ENCODE measurements at places on chromosomes 2 and 18.

DNA sequence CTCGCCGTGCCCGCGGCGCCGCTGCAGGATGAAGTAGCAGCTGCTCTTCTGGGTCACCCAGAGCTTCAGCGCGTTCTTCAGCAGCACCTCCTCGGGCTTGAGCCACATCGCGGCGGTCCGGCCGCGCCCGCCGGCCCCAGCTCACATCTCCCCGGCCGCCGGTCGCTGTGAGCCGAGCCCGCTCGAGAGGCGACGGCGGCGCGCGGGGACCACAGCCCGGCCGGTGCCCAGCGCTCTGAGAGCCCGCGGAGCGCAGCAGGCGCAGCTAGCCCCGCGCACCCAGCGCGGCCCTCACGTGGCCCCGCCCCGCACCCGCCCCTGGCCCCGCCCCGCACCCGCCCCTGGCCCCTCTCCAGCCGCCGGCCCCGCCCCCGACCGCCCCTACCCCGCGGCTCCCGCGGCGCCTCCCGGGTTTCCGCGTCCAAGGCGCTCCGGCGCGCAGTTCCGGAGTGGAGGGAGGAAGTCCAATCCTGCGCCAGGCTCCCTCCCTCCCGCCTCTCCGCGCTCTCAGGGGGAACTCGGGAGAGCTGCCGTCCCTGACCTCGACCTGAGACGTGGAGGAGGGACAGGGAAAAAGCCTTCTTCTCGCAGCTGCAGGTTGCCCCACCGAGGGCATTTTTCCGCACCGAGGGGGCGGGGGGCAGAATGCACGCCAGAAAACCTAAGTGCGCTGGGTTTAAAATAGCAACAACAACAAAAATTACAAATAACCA is at the start of gene TBC1D8:
TSS of gene TBC1D8 (minus strand) at position 237 of the 713 bp plus-strand sequence. CDS start at position 108, 129 bp downstream.
- DNase-seq: peak; percentile 46

GRCh38 chr2:85750587-85751575 is 2.9 kb upstream of the ATOH8 start:
- DNase-seq: peak; percentile 43

- no peak for DNase-seq
These were observed 28.0 kb upstream of the FOSL2 start for GRCh38 chr2:28364610-28365009.

DNA sequence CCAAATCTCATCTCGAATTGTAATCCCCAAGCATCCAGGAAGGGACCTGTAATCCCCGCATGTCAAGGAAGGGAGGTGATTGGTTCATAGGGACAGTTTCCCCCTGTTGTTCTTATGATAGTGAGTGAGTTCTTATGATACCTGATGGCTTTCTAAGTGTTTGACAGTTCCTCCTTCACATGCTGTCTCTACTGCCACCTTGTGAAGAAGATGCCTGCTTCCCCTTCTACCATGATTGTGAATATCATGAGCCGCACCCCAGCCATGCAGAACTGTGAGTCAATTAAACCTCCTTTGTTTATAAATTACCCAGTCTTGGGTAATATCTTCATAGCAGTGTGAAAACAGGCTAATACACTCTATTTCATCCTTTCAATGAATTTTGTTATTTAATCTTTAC is 446.7 kb downstream of the RNF144A start:
- DNase-seq: no peak

GRCh38 chr2:157782057-157782845 is 93.9 kb downstream of the ACVR1 start:
- peak; percentile 7 for DNase-seq

- no peak for DNase-seq
These were observed 34.7 kb downstream of the RFX8 start for GRCh38 chr2:101440127-101440738.

GRCh38 chr18:35463827-35464226 is 33.9 kb downstream of the INO80C start:
- DNase-seq: no peak

DNA sequence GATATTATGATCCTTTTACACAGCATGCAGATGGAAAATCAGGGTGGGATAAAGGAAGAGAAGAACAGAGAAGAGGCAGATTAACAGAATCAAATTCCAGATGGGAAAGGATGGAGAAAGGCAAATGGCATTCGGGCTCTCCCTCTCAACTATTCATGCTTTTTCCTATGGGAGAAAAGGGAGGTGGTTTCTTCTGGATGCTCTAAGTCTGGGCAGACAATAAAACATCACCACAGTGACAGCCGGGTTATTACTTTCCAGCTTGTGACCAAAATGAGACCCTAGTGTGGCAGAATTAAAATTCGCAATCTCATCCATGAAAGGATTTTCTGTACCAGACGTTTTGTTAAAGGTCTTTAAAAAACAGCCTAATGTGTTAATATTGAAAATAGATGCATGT is 440.7 kb downstream of the RND3 start:
- DNase-seq: no peak

DNA sequence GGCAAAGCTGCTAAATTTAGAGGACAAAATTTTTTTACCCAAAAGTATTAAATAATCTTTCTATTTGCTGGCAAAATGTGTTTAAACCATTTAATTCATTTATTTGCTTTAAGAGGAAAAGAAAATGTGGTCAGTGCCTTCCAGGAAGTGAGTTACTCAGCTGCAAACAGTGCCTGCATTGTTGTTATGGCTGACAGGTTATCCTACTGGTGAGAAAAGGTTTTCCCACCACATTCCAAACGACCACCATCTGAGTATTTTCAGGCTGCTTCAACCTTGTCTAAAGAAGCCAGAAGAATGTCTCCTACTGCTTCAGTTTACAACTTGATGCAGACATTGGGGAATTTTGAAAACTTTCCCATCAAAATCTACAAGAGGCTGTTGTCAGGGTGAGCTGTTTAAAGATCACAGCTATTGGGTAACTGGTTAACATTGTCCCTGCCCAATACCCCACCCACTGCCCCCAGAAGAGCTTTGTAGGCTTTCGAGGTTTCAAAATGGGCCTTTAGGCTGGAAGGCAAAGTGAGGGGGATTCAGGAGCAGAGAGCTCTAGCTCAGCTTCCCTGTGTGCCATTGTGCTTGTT is 461.3 kb upstream of the FANCL start:
- DNase-seq: no peak

GRCh38 chr2:143702931-143703330 is 573.7 kb downstream of the ARHGAP15 start:
- no peak for DNase-seq

- no peak for DNase-seq
These were observed 59.4 kb upstream of the RMDN2 start for GRCh38 chr2:37865640-37866039.

- DNase-seq: no peak
These were observed 30.5 kb upstream of the ARMC9 start for GRCh38 chr2:231167745-231168459.

GRCh38 chr2:240794178-240794721 is 25.8 kb downstream of the KIF1A start:
- no peak for DNase-seq

GRCh38 chr2:20443276-20443920 is 3.5 kb upstream of the RHOB start:
- peak; percentile 76 for DNase-seq

DNA sequence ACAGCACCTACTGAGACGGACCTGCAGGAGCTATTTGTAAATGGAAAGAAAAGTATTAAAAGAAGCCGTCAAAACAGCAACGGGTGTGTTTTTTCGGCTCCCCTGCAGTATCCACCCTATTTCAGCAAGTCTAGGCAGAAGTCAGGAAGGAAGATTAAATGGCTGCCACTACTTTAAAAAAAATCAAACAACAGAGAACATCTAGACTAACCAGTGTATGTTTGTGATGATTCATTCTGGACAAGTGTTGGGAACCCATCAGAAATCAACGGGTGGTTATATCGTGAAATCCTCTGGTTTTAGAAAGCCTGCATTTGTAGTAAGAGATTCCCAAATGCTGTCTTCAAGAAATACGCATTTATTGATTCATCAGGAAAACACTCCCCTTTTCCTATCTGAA is 9.0 kb downstream of the PMAIP1 start:
- no peak for DNase-seq

GRCh38 chr2:81196383-81196851 is 891.9 kb upstream of the LRRTM1 start:
- DNase-seq: no peak
